Calu3 (cell line): ENCODE measurements at places on chromosomes 11 and 22.

DNA sequence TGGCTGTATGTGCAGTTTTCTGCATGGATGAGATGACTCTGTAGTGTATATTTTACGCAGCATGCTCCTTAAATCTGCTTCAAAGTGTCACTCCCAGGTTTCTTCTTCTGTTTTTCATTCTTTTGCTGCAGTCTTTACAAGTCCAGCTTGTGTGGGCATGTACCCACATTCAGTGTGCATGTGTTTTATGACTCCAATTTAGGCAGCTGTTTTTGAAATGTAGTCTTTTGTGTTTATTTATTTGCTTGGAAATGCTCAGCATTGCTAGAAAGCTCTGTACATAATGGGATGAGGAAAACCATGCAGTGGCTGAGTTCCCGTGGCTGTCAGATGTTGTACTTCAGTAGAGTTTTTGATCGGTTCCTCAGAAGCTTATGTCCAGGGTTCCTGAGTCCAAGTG lies 138.5 kb downstream of the ARHGAP42 start:
- no peak for DNase-seq

DNA sequence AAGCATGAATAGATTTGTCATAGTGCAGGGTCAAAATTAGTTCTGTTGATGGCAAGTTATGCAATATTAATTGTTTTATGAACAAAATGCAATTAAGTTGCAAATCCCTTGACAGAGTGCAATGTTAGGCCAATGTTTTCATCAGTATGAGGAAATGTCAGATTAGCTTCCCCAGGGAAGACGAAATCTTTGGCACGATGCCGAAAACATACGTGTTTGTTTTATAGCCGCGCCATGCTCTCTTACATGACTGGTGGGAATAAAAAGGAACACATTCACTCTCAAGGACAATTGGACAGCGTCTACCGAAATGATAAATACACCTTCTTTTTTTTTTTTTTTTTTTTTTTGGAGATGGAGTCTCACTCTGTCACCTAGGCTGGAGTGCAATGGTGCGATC lies 27.0 kb downstream of the MFNG start:
- DNase-seq = peak; percentile 56

DNA sequence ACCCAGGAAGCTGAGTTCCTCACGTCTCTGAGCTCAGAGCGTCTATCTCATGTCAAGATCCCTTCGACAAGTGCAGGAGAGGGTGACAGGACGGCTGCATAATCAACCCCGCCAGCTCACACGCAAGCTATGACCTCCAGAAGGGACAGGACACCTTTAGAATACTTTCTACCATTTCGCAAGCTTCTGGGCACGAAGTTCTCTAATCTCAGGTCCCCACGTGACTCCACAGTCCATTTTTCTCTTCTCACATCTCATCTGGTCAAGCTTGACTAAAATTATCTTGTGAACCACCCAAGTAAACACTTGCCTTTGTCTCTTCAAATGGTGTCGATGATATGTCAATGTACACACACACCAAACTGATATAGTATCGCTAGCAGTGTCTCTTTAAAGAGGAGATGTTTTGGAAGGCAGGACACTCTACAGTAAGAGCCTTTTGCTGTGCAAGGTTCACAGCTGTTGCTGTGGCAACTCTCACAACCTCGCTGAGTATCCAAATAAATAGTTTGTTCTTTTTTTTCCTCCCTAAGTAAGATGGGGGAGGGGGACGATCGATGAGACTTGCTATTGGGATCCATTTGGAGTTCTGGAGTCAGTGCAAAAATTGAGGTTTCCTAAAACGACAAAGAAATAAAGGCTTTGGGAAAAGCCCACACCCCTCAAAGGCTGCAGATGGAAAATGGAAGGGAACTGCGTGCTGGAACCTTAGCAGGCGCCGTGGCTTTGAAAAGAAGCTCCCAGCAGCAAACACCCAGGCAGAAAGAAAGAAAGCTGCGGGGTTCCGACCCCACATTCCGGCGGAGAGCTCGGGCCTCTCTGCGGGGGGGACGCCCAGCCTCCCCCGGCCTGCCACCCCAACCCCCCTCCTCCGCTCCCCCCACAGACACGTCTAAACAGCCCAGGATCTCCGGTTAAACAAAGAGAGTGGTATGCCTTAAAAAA lies 215.4 kb upstream of the UBASH3B start:
- no peak for DNase-seq

GRCh38 chr11:26025676-26026075 lies 306.3 kb upstream of the ANO3 start:
- no peak for DNase-seq

DNA sequence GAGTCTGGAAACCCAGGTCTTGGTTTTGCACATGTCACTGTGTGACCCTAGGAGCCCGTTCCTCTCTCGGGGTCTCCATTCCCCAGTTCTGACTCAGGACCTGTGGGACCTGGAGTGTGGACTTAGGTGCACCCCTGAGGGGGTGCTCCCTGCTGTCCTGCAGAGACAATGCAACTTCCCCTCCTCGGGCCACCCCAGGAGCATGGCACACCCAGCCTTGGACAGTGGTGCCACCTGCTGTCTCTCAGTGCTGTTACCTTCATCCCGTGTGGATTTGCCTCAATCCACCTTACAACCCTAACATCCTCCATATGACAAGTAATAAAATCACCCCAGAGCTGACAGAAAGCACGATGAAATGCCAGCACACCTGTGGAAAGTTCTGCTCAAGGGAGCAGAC lies 27.5 kb upstream of the CRYBB3 start:
- peak; percentile 72 for DNase-seq
